ENCODE measurements at places on chromosomes 4 and X.

GRCh38 chr4:102693861-102694260, 66.9 kb downstream of the MANBA start:
- no peak for DNase-seq

DNA sequence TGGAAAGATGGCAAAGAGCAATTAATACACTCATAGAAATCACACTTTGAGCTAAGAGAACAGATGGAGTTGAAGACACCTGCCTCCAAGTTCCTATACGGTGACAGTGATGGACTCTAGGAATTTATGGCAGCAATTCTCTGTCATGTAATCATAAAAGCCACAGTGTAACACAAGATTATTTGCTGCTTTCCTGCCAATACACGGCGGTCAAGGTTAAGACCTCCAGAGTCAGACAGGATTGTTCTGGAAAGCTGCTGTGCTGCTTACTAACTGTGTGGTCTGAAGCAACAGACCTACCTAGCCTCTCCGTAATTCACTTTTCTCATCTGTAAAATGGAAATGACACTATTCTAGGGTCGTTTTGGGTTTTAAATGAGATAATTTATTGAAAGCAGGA, 14.6 kb upstream of the KIT start:
- DNase-seq, result no peak

DNA sequence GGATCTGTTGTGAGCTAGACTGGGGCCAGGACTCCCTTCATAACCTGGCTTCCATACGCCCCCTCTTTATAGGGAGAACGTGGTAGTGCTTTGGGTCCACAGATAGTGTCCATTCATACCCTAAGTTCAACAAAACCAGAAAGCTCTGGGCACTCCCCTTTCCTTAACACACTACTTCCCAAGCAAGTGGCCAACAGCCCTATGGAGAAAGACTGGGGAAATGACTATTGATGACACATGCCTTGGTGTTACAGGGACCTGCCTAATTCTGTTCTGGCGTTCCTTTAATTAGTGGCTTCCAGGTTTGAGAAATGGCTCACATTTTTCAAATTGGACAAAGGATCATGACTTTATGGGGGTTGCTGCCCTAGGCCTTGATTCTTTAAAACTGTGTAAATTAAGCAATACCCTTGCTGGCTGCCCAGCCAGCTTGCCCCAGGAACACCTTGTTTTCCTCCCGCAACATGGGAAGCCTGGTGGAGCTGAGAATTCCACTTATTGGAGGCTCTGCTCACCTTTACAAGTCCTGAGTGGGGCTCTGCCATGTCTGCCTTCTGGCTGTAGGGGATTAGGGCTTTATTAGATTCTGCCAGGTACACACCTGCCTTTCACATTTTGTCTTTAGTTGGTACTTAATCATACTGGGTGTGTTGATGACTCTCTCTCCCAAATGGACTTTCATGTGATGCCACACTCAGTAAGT, 61.1 kb downstream of the RGS12 start:
- DNase-seq, result no peak

GRCh38 chrX:154367474-154368308, 6.7 kb downstream of the FLNA start:
- DNase-seq, result no peak

DNA sequence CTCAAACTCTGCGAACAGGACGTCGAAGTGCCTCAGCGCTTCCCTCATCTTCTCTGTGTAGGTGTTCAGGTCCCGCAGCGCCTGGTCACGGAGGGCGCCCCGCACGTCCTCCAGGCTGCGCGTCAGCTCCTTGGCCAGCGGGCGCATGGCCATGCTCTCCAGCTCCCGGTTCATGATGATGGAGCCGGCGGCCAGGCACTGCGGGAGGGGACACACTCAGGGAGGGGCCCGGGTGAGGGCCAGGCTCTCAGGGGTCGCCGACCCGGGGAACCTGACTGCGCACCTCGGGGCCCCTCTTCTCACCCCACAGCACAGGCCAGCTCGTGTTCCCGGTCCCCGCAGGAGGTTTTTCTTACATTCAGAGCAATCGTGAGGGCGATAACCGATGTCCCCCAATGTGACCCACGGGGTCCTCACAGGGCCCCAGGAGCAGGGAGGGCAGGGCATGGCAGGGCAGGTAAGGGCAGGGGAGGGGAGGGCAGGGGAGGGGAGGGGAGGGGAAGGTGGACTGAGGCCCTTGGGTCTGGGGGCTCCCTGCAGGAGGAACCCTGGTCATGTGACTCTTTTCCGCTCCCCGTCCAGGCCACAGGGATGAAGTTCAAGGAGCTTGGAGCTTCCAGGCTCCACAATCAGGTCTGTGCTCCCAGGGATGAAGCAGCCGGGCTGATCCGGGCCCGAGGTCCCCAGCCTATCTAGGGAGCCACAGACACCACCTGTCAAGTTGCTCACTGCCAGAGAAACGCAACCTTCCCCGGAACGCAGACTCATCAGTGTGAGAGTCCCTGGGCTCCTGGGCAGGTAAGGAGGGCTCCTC, 77.8 kb upstream of the MXD4 start:
- DNase-seq, result no peak

DNA sequence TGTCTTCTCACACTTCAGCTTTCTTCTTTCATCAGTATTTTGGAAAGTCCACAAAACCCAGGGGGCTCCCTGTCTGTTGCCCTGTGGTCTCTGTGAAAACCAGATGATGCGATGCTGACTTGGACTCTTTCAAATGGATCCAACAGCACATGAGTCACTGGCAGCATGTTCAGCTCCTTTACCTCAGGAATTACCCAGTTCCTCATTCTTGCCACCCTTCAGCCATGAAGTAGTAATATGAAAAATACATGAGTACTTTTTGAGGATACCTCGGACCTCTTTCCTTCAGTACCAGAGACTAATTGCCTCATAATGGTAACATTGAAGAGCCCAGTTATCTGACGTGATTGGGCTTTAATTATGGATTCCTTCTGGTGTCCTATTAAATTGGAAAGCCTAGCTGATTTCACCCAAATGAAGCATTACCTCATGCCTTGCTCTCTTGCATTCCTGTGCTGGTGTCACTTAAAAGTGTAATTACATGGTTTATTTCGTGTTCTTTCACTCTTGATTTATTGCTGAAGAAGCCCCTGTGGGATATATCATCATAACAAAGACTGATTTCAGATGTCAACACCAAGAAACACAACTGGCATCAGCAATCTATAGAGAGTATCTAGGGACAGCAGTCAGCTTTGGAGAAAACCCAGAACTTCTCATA, 63.4 kb downstream of the NFKB1 start:
- no peak for DNase-seq

- DNase-seq, result no peak
Observed at GRCh38 chrX:88425739-88426138, 321.3 kb upstream of the CPXCR1 start.

- DNase-seq, result no peak
Observed at GRCh38 chr4:101555341-101555880, 208.1 kb upstream of the PPP3CA start.

- DNase-seq, result no peak
Observed at GRCh38 chrX:110741213-110741796, 54.3 kb downstream of the CHRDL1 start.

DNA sequence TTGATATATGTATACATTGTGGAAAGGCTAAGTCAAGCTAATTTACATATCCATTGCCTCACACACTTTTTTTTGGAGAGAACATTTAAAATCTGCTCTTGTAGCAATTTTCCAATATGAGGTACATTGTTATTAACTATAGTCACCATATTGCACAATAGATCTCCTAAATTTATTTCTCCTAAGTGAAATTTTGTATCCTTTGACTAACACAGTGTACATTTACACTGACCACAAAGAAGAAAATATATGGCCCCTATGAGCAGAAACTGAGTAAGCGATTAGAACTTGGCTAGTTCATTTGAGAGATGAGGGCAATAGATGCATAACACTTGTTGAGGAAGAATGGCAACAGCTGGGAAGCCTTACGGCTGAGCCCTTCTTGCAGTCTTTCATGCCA, 20.3 kb upstream of the GUCY1B1 start:
- DNase-seq, result no peak

- no peak for DNase-seq
Observed at GRCh38 chrX:24298191-24298590, 15.7 kb downstream of the SUPT20HL2 start.

DNA sequence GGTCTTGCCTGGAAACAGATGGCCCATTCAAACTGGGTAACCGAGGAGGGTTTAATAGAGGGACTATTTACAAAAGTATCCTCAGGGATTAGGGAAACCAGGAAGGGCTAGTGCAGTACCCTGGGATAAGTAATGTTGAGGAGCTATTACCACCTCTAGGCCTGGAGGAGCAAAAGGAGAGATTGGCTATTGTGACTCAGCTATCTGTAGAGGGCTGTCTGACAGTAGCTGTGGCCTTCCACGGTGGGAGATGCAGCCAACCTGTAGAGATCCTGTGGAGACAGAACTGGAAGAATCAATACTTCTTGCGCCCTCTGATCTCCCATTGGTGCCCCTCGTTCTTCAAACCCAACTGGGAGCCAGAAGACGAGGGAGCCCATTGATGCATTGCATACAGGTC, 34.1 kb upstream of the RPS6KA3 start:
- no peak for DNase-seq

GRCh38 chr4:79057772-79058171, 118.5 kb upstream of the PAQR3 start:
- no peak for DNase-seq

- DNase-seq, result no peak
Observed at GRCh38 chr4:963276-964225, 9.8 kb downstream of the DGKQ start.

GRCh38 chr4:52266537-52267137, 215.5 kb downstream of the SPATA18 start:
- no peak for DNase-seq

- DNase-seq, result no peak
Observed at GRCh38 chr4:169810325-169811323, 52.9 kb upstream of the HPF1 start.

GRCh38 chrX:126658447-126658846, 105.8 kb upstream of the DCAF12L1 start:
- no peak for DNase-seq

DNA sequence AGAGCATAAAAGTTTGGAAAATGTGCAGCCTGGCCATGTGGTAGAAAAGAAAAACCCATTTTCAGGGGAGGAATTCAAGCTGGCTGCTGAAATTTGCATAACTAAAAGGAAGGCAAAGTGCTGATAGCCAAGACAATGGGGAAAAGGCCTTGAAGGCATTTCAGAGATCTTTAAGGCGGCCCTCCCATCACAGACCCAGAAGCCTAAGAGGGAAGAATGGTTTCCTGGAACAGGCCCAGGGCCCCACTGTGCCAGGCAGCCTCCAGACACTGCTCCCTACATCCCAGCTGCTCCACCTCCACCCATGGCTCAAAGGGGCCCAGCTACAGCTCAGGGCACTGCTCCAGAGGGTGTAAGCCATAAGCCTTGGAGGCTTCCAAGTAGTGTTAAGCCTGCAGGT, 158.0 kb upstream of the PRDX4 start:
- DNase-seq, result no peak

GRCh38 chr4:88352062-88352740, 26.5 kb upstream of the HERC6 start:
- no peak for DNase-seq

DNA sequence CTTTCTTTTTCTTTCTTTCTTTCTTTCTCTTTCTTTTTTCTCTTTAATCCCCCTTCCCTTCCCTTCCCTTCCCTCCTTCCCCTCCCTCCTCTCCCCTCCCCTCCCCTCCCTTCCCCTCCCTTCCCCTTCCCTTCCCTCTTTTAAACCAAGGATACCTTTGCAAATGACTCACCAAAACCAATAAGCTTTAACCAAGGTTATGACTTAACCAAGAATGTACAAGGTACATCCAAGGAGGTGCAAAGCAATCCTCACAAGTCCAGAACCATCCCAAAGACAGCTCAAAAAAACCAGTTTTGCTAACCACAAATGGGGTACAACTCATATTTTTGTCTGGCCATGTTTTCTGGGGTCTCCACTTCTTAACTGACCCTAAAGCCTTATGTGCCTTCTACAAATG, 174.7 kb upstream of the PPP1R2C start:
- DNase-seq, result no peak

- no peak for DNase-seq
Observed at GRCh38 chr4:140790171-140790570, 34.0 kb upstream of the TBC1D9 start.

DNA sequence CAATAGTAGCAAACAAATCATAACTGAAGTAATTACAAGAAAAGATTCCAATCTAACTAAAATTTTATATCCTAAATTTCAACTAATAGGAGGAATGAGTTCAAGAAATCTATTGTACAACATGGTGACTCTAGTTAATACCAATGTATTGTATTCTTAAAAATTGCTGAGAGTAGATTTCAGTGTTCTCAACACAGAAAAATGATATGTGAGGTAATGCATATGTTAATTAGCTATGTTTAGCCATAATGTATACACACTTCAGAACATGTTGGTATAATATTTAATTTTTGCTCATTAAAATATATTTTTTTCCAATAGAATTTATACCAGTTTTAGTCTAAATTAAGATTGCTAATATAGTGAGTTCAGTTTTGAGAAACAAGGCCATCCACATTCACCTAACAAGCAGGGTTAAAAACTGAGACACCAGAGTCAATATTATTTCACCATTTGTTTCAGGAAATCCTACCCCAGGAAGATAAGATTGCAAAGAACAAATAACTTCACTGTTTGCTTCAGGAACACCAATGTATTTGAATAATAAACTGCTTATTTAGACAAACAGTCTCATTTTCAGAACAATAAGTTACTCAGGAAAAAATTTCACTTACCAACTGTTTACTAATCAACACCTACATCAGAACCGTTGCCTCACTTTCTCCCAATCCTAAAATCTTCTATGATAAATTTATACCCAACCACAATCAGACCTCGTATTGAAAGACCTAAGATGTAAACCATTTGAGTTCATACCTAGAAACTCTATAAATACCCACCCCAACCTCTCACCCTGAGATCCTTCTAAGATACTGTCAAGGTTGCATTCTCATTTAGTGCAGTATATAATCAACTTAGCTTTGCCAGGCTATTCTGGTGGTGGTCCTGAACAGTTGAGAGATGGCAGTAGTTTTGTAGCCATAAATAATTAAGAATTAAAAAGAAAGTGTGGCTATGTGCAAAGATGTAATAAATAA, 132.8 kb downstream of the MAB21L2 start:
- no peak for DNase-seq

Data from activated CD4-positive, CD25-positive, alpha-beta regulatory T cell (primary cell).